ENCODE measurements at places on chromosomes 7 and 10. TPM values are rescaled to one million over a fixed set of nuclear protein-coding genes. Genes with fewer than 3 reads are reported as not detected.

VPS37D gene
- 5.8 TPM for total RNA-seq

COMTD1 gene
- total RNA-seq, result 47.8 TPM

LBX1 gene
- total RNA-seq, result not detected

CPA2 gene
- total RNA-seq, result not detected

AKR1B1 gene
- total RNA-seq, result 80.1 TPM

FGF8 gene
- total RNA-seq, result not detected

HMX3 gene
- total RNA-seq, result not detected

RPA3 gene
- 29.7 TPM for total RNA-seq

NODAL gene
- total RNA-seq, result not detected

NUPR2 gene
- not detected for total RNA-seq

TMEM229A gene
- total RNA-seq, result under 0.01 TPM

FANK1 gene
- total RNA-seq, result 3.0 TPM

NUTM2E gene
- total RNA-seq, result 0.13 TPM

C10orf90 gene
- total RNA-seq, result not detected

OR6B1 gene
- not detected for total RNA-seq

PRF1 gene
- not detected for total RNA-seq

MYH16 gene
- total RNA-seq, result 0.26 TPM

ITPRID1 gene
- total RNA-seq, result not detected

THSD7A gene
- 0.48 TPM for total RNA-seq

IL2RA gene
- not detected for total RNA-seq

KLF14 gene
- 0.13 TPM for total RNA-seq

SORCS1 gene
- total RNA-seq, result 0.08 TPM

HTR7 gene
- 8.5 TPM for total RNA-seq

C7orf57 gene
- not detected for total RNA-seq

KCP gene
- not detected for total RNA-seq

ARHGEF5 gene
- total RNA-seq, result 3.4 TPM

WDFY4 gene
- total RNA-seq, result not detected
